ENCODE measurements at places on chromosomes 2 and 18.
A peak's percentile ranks its signal among the peaks of the same experiment; 100 is the strongest.

DNA sequence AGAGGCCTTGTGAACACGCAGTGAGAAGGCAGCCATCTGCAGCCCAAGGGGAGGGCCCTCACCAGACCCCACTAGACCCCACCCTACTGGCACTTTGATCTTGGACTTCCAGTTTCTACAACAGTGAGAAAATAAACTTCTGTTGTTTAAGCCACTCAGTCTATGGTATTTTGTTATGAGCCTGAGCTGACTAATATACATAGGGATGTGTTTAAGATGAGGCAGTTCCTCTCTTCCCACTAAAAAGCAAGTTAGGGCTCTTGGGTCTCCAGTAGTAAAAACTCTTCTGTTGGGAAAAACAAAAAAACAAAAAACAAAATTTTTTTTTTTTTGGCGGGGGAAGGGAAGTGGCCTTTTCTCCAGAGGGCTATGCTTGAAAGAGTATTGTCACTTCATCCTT is 233.2 kb upstream of the SMAD7 start:
- H3K4me3 ChIP-seq = no peak overlapping the region
- no peaks in the 10 kb centered on the region for H3K4me1 ChIP-seq
- no peak overlapping the region for H3K27ac ChIP-seq
- H3K27me3 ChIP-seq = no peaks in the 10 kb centered on the region
- DNase-seq = no peak

- H3K4me3 ChIP-seq = no peak overlapping the region
- DNase-seq = no peak
- H3K36me3 ChIP-seq = no peaks in the 10 kb centered on the region
- H3K4me1 ChIP-seq = no peaks in the 10 kb centered on the region
These were observed 143.7 kb downstream of the CERS6 start for GRCh38 chr2:168599738-168600137.

GRCh38 chr2:18349421-18349820 is 211.0 kb downstream of the RDH14 start:
- H3K27ac ChIP-seq = no peak overlapping the region
- no peak overlapping the region for H3K4me3 ChIP-seq

GRCh38 chr2:57460396-57461276 is 586.0 kb upstream of the VRK2 start:
- H3K36me3 ChIP-seq = no peaks in the 10 kb centered on the region
- no peak for DNase-seq
- H3K4me1 ChIP-seq = no peaks in the 10 kb centered on the region
- no peak overlapping the region for H3K4me3 ChIP-seq
- no peak overlapping the region for H3K27ac ChIP-seq

DNA sequence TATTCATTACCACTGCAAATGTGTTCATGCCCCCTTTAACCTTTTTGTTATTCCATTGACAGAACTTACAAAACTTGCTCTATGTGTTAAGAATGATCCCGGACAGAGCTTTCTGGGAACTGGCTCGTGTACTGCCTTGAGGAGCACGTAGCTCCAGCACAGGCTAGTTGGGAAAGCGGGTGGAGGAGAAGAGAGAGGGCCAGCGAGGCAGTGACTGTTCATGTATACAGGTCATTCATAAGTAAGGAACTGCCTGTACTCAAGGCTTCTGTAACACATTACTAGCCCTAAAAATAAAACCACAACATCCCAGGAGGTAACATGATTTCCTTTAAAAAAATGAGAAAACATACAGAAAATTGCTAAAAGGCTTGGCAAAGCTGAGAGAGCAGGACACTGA is 109.0 kb downstream of the STK39 start:
- peaks cover 15% of the 10 kb centered on the region for H3K4me1 ChIP-seq
- no peak overlapping the region for H3K27ac ChIP-seq
- peak; percentile 41 for DNase-seq
- peaks cover 2% of the 10 kb centered on the region for H3K36me3 ChIP-seq
- H3K27me3 ChIP-seq = no peaks in the 10 kb centered on the region
